ENCODE measurements at places on chromosomes 1 and 21.

- no peak for DNase-seq
Observed at GRCh38 chr1:176733661-176734060, 270.7 kb downstream of the PAPPA2 start.

GRCh38 chr1:98700228-98700627, 38.7 kb downstream of the SNX7 start:
- DNase-seq, result no peak

- no peak for DNase-seq
Observed at GRCh38 chr1:78318011-78318410, 172.8 kb upstream of the PTGFR start.

DNA sequence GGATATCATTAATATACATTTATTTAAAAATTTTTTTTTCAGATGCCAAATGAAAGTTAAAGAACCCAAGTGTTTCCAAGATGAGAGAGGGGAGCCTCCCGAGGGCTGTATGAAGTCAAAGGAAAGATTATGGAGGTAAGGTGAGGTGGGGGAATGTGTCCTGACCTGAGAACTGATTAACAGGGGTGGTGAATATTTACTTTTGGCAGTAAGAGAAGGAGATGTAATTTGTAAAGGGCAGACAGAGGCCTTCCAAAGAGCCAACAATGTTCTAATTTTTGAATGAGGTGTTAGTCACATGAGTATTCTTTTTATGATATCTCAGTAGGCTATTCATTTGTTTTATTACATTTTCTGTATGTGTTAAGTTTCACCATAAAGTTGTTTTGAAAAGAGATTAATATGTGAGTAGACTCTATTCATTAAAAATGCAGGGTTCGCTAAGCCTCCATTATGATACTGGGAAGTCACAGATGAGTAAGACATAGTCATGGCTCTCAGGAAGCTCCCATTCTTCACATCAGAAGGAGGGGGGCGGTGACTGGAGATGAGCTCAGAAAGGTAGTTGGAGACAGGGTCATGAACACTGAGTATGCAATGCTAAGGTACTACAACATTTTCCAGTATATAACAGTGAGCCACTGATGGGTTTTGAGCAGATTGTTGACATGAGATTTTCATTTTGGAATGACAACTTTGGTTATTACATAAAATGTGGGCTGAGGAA, 62.4 kb upstream of the TNFSF18 start:
- no peak for DNase-seq

DNA sequence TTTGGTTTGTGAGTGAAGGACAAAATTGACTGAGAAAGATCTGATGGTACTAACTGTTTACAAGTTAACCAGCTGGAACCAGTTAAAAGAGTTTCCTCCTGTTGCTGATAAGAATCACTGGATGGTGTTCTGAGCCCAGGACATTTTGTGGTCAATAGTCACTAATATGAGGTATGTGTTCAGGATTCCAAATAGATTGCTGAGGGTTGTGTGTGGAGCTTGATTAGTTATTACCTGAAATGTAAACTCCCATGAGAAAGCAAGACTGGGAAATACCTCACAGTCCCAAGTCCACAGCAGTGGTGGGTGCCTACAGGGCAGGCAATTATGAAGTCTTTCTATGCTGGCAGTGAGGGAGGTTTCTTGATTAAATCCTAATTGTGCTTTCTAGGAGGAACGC, 164.6 kb downstream of the DNM3 start:
- no peak for DNase-seq

- DNase-seq, result no peak
Observed at GRCh38 chr1:111290630-111291029, at the start of gene CHIA. CHIA (plus strand) TSS chr1:111290851; CDS start chr1:111310468, 19,617 bp downstream.

- no peak for DNase-seq
Observed at GRCh38 chr1:228921481-228921880, 186.2 kb downstream of the RHOU start.

DNA sequence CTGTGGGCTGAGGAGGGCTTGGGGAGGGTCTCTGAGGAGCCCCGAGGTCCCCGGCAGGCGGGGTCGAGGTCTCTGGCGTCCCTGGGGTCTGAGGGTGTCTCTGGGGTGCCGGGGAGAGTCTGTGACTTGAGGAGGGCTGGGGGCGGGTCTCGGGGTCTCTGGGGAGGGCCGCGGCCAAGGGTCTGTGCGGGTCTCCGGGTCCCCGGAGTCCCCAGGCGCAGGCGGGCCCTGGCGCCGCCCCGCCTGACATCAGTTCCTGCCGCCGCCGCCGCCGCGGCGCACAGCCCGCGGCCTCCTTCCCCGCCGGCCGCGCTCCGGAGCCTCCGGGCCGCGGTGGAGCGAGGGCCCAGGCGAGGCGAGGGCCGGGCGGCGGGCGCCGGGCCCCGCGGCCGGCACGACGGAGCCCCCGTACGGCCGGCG, at the start of gene PLEKHM2:
TSS of gene PLEKHM2 (plus strand) at position 279 of the 420 bp plus-strand sequence. CDS start 239 bp downstream, outside the sequence.
- peak; percentile 20 for DNase-seq

DNA sequence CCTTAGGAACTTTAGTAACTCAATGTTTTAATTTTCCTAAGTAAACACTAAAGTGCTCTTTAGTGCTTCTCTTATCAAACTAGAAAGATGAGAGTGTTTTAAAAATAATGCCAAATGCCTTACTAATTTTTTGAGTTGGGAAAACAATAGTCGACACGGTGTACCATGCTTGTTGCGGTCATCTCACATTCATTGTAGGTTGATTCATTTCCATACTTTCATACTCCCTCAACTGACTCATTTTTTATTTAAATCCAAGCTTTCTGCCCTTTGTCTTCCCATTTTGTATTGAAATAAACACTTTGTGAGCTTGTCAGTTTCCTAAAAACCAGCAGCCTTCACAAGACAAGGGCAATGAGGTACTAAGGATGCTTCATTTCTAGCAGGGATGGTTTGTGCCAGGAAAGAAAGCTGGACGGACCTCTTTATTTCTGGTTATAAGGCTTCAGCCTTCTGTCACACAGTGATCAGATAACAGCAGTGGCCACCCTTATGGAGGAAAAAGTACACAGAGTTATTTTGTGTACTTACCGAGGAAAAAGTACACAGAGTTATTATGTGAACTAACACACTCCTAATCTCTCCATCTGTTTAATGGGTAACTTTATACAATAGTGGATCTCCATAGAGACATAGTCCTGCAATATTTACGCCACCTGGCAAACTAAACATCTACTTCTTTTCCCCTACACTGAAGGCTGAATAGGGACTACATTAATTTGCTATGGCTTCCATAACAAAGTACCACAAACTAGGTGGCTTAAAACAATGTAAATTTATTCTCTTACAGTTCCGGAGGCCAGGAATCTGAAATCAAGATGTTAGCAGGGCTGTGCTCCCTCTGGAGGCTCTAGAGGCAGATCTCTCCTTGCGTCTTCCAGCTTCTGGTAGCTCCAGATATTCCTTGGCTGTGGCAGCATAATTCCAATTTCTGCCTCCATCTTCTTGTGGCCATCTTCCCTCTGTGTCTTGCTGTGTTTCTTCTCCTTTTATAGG, 13.0 kb upstream of the CCDC190 start:
- DNase-seq, result no peak

DNA sequence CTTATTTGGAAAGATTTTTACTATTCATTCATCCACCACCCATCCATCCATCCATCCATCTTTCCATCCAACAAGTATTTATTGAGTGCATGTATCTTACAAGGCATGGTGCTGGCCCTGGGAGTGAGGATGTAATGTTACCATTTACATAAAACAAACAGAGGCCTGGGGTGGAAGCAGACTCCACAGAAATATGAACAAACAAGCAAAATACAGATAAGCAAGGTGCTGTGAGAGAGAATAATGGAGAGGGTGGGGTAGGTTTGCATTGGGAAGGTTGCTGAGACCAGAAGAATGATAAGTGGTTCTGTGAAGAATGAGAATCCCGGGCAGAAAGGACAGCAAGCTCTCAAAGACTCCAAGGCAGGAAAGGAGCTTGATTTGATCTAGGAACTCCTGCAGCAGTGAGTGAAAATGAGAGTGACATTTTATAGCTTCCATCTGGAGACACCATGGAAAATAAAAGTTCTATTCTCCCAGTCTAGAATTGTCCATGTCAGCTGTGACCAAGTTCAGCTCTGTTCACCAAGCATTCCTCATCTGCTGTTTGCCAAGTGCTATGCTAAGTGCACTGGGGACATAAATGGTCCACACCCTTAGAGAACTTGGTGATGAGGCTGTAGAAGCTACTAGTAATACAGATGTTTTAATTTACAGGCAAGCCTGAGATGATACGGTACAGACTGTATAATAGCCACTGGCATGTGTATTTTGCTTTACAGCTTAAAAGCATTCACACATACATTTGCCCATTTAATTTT, 75.3 kb downstream of the PEX14 start:
- no peak for DNase-seq

GRCh38 chr1:43206600-43207228, 34.6 kb downstream of the CFAP57 start:
- no peak for DNase-seq

DNA sequence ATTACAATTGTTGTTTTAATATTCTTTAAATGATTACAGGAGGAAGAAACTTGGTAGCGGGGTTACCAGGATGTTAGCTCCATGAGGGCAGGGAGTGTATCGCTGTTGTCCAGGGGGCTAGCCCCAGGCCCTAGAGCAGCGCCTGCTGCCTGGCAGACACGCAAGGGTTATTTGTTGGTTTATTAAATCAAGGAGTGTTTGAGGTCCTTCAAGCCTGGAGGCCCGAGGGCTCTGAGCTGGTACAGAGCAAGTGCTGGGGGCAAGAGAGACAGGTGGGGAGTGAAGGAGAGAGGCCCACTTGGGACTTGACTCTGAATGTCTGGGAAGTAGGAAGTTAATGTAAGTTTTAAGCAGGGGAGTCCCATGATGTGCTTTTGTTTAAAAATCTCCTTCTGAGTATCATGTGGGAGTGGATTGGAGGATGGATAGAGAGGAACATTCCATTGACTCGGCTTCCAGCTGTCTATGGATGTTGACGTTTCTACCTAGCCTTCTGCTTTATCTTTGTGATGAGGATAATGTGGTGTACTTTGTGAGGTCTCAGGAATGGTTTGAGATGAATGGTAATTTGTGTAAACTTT, 8.7 kb downstream of the ITSN1 start:
- DNase-seq, result no peak

DNA sequence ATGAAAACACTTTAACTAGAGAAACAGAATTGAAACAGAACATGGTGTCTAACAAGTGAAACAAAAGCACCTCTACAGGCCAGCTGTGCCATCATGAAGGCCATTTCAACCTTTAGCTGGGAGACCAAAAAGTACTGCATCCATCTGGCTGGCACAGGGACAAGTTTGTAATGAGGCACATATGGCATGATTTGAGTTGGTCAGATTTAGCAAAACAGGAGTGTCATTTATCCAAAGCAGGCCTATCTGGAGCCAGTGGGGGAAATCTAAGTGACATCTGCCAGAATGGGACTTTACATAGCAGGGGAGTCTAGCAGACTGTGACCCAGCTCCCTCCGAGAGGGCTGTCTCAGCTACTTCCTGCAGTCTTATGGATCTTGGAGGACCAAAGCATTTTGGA, 51.9 kb downstream of the DNTTIP2 start:
- no peak for DNase-seq

DNA sequence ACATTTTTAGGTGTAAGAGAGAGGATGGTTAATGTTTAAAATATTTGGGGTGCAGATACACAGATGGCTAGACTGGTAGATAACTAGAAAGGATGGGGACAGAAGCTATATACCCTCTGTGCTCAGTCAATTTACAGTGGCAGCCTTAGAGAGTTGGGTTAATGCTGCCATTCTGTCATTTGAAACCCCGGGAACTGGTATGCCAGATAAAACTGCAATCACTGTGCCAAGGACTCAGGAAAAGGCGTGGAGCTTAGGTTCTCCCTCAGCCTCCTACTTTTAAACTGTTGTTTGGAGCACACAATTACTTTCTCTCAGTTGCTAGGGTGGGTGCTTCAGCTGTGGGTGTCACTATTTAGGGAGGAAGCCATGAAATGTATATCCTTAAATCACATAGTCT, 90.0 kb upstream of the HNRNPU start:
- no peak for DNase-seq

GRCh38 chr1:46128344-46128743, 4.1 kb downstream of the PIK3R3 start:
- no peak for DNase-seq

GRCh38 chr1:201590474-201590873, 51.5 kb downstream of the NAV1 start:
- DNase-seq, result no peak

DNA sequence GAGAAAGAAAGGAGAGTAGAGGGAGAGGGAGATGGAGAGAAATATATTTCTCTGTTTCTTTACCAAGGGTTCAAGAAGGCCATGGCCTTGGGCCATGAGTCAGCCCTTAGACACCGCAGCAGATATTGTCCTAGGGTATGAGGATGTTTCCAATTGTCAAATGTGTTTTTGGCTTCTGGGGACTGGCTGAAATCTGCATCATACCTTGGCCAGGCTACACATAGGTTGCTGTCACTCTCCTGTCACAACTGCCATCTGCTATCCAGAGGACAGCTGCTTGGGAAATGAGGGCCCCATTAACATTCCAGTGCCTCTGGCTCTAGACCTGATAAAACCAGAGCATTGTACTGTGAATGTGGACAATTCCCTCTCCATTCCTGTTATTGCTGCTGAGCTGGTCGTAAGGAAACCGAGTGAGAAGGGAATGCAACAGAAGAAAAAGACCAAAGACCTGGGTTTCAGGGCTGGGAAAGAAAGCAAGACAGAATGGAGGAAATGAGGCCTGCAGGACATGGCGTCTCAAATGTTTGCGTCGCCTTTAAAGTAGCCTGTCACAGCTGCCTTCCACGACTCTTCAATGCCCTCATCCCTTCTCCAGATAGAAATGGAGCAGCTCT, 8.8 kb upstream of the PIGC start:
- DNase-seq, result no peak

GRCh38 chr1:183881387-183882131, 76.6 kb downstream of the RGL1 start:
- no peak for DNase-seq

DNA sequence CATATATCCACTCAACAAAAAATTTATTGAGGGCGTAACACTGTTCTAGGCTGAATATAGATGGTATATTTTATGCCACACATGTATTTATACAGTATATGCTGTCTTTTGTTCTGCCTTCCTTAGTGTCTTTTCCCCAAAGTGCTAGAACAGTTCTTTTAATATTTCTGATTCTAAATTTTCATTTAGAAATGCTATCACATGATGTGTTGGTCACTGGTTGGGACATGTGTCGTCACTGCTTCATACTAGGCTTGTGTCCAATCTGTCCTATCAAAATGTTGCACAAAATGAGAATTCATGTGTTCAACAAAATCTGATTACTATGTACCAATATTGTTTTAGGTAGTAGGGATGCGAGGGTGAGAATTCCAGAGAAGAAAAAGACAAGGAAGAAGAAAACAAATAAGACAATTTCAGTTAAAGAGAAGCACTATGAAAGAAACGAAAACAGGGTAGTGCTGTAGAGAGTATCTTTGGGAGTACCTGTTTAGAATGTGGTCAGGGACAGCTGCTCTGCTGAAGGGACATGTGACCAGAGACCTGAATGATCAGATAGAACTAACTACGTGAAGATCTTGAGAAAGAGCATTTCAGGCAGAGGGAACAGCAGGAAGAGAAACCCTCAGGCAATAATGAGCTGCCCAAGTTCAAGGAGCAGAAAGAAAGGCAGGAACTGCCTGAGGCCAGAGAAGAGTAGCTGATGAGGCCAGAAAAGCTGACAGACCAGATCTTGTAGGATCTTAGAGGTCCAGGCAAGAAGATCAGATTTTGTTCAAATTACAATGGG, 1.3 kb downstream of the KMO start:
- DNase-seq, result no peak

GRCh38 chr1:21857840-21858670, 46.0 kb downstream of the LDLRAD2 start:
- no peak for DNase-seq
